Mucosa of gallbladder (tissue), 1 donor: ENCODE measurements at places on chromosomes 13 and 19.

DNA sequence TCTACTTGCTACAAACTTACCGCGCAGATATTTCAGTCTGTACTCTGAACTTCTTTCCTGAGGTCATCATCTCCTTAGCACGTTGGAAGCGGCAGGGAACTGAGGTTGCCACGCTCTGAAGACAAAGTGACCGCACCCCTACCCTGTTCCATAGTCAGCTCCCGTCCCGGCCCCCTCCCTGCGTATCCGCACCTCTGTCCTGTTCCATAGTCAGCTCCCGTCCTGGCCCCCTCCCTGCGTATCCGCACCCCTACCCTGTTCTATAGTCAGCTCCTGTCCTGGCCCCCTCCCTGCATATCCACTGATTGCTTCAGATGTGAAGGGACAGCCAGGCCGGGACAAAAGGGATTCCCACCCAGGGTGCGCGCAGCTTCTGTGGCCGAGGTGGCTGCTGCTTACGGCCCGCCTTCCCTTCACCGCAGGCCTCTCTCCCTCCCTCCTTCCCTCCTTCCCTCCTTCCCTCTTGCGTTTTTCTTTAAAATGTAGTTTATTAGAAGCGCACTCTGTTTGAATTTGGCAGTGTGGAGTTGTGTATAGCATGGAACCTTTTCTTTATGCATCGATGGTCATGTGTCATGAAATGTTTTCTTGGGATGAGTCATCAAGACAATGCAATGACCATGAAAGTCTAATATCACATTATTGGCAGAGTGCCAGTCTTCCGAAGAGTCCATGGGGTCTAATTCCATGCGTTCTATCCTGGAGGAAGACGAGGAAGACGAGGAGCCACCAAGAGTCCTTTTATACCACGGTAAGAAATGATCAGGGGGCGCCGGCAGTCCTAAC lies 21.9 kb upstream of the NDUFS7 start:
- DNase-seq, result no peak

DNA sequence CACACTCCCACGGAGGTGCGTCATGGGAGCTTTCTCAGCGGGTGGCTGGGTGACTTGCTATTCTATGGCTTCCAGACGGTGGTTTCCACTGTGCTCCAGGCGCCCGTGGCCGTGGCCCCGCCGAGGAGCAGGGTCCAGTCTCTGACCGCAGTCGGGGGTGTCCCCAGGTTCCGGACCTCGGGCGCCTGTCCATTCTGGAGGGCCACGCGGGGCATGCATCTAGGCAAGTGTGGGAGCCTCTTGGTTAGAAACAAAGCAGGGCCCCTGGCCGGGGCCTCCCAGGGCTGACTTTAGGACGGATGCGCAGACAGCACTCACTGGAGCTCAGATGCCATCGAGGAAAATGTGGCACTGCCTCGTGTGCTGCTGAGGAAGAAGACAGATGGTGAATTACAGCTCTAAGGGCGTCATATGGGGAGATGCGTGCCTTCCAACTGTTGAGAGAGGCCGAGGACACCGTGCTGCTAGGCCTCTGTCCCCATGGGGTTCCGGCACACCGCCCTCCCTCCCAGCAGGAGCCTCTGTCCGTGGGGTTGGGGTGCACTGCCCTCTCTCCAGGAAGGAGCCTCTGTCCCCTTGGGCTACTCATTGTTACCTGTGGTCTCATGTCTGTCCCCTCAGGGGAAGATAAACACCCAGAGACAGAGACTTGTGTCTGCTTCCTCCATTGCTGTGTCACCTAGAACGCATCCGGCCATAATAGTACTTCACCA lies 38.1 kb downstream of the TMEM255B start:
- DNase-seq, result no peak

DNA sequence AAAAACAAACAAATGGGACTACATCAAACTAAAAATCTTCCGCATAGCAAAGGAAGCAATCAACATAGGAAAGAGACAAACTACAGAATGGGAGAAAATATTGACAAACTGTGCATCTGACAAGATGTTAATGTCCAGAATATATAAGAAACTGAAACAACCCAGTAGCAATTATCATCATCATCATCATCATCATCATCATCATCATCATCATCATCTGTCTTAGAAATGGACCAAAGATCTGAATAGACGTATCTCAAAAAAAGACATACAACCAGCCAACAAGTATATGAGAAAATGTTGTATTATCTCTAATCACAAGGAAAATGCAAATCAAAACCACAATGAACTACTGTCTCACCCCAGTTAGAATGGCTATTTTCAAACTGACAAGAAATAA lies 173.9 kb downstream of the PRR20E start:
- DNase-seq, result no peak

GRCh38 chr19:334296-335071 lies 10.1 kb downstream of the MIER2 start:
- DNase-seq, result no peak

DNA sequence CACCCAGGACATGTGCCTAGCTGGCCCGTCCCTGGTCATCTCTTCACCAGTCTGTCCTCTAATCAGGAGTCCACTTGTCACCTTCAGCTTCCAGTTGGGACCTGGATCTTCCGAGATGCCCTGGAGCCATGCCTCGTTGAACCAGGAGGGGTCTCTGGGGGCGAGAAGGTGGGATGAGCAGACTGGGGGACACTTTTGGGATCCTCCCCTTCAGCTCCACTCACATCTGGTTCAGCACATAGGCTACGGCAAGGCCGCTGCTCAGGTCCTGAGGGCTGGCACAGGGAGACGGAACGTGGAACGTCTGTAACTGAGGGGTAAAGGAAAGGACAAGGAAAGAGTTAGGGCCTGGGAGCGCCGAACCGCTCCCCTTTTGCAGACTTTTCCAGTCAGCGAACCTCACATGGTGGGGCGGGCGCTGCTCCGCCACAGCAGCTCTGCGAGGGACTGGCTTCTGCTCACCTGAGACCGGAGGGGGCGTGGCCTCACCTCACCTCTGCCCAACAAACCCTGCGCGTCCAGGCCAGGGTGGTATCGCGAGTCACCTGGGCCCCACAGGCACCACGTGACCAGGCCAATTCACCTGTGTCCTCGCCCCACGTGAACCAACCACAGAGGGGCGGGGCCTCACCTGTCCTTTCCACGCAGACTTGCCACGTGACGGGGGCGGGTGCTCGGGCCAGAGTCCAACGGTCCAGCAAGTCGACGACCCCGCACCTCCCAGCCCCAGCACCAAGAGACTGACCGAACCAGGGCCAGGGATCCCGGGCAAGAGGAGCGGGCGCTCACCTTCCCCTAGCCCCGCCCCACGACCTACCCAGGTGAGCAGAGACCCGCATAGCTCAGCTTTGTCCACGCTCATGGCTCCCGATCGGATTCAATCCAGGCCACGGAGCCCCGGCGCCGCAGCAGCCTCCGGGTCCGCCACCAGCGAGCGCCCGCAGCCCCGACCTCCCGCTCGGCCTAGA lies at the start of gene HOOK2:
HOOK2 (minus strand) TSS at position 965 of the 968 bp plus-strand sequence; CDS start at position 862, 103 bp downstream.
- peak; percentile 94 for DNase-seq

- no peak for DNase-seq
These were observed 469.5 kb upstream of the TSHZ3 start for GRCh38 chr19:31818798-31819105.

DNA sequence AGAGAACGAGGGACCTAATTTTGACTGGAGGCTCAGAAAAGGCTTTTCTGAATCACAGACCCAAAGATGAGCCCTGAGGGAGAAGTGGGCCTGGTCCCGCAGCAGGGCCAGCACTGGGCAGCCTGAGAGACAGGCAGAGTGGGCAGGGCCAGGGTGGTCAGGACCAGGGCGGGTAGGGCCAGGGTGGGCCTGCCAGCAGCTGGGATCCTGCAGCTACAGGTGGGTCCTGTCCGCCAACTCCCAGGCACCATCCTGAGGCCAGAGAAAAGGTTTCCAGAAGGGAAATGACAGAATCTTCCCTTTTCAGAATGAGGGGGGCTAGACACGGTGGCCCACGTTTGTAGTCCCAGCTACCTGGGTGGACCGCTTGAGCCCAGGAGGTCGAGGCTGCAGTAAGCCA lies 23.7 kb downstream of the LATS2 start:
- DNase-seq, result no peak

DNA sequence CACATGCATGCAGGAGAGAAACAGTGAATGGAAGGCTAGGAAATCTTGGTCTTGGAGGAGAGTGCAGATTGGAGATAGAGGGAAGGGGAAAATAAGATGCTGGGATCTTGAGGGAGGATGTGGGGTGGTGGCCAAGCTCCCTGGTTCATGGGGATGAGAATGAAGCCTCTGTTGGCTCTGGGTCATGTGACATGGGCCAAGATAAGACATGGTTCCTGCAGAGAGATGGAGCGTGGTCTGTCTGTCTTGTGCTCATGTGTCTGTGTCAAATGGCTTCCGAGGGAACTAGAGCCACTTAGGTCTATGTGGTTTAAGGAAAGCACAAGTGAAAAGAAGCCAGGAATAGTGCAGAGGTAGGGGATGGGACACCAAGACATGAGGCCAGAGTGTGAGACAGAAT lies 30.8 kb upstream of the FFAR2 start:
- no peak for DNase-seq

DNA sequence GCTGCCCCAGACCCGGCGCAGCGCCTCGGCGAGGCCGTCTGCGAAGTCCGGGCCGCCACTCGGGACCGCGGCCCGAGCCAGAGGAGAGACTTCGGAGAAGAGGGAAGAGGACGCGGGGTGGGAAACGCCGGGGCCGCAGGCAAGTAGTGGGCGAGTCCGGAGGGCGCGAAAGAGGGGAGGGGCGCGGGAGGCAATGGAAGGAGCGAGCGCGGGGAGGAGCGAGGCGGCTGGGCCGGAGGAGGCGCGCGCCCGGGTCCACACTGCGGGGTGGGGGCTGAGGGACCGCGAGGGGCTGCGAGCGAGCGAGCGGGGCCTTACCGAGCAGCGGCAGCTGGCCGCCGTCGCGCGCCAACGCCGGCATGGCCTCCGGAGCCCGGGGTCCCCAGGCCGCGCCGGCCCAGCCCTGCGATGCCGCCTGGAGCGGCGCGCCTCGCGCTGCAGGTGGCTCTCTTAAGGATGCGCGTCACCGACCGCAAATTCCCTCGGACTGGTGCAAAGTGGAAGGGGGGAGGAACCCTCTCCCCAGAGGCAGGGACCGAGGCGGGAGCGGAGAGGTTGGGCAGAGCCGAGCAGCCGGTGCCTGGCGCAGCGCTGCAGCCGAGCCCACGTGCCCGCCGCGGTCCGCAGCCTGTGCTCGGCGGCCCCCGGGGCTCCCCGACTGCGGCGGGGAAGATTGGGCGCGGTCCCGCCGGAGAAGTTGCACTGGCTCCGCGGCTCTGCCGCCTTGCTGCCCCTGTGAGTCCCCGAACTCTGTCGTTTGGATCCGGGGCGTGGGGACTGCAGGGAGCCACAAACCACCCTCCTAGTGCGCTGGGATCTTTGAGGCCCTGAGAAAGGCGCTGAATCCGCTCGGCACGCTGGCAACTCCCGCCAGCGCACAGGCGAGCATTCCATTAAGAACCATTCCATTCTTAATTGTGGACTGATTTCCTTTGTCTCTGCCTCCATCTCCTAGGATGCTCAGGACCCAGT lies at the start of gene FLT3:
FLT3 (minus strand) TSS at position 427 of the 972 bp plus-strand sequence; CDS start at position 361, 66 bp downstream.
- DNase-seq, result no peak

- DNase-seq, result no peak
These were observed 6.9 kb downstream of the ETFB start for GRCh38 chr19:51359294-51359693.

GRCh38 chr13:108957369-108958012 lies 328.1 kb downstream of the MYO16 start:
- no peak for DNase-seq

- peak; percentile 76 for DNase-seq
These were observed 20.5 kb downstream of the CYTH2 start for GRCh38 chr19:48489608-48490216.

DNA sequence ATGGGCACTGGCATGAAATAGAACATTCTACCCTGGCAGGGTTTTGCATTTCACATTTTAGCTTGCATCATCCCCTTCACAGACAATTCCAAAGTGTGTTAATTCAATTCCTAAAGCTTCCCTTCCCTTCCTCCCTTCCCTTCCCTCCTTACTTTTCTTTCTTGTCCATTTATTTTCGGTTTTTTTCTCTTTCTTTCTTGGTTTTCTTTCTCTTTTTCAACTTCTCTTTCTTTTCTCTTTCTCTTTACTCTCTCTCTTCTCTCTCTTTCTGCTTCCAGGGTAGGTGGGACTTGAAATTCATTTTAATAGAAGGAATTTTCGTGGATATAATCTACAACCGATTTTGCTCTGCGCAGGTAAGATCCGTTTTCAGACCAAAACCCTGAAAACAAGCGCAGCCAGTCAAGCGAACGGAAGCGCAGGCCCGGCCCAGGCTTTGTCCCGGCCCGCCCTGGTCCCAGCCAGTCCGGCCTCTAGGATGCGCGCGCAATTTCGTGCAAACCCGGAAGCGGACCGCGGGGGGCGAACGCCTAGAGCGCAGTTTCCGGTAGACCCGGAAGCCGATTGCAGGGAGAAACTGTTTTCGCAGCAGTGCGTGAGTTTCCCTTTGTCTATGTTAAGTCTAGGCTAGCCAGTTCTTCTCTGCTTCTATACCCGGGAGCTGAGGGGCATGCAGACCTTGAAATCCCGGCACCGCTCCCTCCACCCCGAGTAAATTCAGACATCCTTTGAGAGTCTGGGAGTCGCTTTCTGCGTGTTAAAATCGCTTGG lies at the start of gene ZNF528:
ZNF528 (plus strand) TSS at position 540 of the 771 bp plus-strand sequence. CDS start 4,165 bp downstream, outside the sequence.
- peak; percentile 97 for DNase-seq

DNA sequence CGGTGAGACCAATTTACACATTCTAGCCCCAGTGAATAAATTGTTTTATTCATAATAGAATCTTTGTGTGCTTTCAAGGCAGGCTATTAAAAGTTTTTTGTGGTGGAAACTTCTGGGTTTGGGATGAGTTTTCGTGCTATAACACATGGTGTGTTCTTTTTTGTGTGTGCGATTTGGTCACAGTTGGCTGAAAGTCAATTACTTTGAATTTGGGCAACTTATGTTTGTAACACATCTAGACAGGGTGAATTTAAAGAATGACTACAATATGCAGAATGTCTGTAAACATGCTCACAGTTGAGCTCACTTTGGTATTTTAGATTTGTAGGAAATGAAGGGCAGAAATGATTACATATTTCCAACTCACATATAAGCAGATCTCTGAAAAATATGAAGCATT lies 307.1 kb downstream of the OXGR1 start:
- DNase-seq, result no peak
